ENCODE measurements at places on chromosomes 11 and 22.

- DNase-seq: peak; percentile 52
Measured at GRCh38 chr11:83044958-83045712, 26.6 kb downstream of the RAB30 start.

DNA sequence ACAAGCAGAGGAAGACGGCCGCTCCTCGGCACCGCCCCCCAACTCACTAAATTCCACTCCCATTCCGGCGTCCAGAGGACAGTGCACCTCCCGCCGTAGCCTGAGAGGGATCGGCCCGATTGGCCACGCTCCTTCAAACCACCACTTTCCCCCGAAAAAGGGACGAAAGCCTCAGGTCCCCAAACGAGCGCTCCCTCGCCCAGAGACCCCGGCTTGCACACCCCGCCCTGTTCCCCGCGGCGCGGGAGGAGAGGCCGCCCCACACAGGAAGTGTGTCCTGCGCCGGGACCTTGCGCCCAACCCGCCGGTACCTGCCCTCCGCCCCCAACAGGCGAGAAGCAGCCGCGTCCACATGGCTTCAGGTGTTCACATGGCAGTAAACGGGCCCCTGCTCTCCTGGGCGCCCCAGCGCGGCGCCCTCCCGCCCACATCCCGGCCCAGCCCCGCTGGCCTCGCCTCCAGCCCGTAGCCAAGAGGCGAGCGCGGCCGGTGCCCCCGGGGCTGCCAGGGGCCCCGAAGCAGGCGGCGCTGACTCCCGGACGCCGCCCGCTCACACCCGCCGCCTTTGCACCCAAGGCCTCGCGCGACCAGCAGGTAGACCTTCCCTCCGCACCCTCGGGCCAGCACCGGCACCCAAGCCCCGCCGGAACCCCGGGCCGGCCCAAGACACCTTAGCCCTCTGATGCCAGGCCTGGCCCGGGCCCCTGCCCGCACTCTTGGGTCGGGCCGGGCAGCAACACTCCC, 849 bp downstream of the TCF20 start:
- no peak for DNase-seq

- DNase-seq: peak; percentile 7
Measured at GRCh38 chr11:71372693-71373657, 75.2 kb downstream of the DHCR7 start.

GRCh38 chr22:23677701-23677995, 13.2 kb upstream of the RGL4 start:
- DNase-seq: no peak

GRCh38 chr11:64934682-64935358, 873 bp downstream of the GPHA2 start:
- no peak for DNase-seq

- DNase-seq: no peak
Measured at GRCh38 chr11:106087815-106088435, 10.5 kb downstream of the AASDHPPT start.

DNA sequence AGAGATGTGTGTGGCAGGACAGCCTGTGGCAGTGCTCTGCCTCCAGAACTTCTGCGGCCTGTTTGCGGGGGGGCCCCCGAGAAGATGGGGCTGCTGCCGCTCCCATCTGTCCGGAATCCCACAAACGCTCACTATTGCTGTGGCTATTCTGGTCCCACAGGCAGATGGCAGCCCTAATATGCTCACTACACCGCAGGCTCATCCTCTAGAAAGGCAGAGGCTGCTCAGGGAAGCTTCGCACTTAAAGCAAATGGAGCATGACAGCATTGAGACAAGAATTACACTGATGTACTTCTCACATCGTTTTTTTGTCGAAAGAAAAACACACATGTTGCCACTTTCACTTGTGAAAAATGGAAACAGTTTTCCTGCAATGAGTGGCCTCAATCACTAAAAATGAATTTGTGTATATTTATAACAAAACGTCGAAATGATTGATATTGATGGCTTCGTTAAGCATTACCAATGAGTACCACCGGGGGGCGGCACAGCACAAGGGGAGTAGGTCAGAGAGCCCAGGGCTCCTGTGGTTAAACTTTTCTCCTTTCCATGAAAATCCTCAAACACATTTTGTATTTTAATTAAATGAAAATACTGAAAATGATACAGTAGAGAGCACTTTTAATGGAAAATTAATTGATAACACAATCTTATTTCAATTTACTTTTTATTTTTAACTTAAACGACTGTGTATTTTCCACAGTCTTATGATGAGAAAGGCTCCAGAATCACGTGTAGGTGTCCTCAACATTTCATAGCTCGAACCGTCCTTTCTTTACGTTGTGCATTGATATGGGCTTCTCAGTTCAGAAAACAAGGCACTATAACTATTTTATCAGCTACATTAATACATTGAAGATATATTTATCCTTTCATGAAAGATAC, 69.1 kb downstream of the CTTN start:
- peak; percentile 20 for DNase-seq

DNA sequence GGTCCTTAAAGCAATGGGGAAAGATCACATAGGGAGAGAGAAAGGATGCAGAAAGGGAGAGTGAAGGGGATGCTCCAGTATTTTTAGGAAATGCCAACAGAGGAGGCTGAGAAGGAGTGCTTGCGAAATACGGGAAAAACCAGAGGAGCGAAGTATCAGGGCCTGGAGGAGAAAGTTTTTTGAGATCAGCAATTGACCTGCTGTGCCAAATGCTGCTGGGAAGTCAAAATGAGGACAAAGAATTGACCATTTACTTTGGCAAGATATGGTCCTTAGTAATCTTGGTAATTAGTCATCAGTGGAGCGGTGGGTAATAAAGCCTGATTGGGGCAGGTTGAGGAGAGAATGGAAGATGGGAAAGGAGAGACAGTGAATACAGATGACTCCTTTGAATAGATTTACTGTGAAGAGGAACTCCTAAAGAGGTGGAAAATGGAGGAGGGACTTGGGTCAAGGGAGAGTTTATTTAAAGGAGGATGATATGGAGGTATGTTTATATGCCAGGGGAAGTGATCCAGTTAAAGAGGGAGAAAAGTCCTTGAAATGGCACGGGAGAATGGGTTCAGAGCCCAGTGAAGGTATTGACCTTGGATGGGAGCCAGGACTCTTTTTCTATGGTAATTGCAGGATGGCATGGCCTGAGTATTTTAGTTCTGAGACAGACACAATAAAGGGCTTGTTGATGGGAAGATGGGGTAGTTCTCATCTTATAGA, 111.5 kb downstream of the PKNOX2 start:
- no peak for DNase-seq

GRCh38 chr11:116881143-116881542, 43.7 kb upstream of the APOA1 start:
- DNase-seq: no peak

DNA sequence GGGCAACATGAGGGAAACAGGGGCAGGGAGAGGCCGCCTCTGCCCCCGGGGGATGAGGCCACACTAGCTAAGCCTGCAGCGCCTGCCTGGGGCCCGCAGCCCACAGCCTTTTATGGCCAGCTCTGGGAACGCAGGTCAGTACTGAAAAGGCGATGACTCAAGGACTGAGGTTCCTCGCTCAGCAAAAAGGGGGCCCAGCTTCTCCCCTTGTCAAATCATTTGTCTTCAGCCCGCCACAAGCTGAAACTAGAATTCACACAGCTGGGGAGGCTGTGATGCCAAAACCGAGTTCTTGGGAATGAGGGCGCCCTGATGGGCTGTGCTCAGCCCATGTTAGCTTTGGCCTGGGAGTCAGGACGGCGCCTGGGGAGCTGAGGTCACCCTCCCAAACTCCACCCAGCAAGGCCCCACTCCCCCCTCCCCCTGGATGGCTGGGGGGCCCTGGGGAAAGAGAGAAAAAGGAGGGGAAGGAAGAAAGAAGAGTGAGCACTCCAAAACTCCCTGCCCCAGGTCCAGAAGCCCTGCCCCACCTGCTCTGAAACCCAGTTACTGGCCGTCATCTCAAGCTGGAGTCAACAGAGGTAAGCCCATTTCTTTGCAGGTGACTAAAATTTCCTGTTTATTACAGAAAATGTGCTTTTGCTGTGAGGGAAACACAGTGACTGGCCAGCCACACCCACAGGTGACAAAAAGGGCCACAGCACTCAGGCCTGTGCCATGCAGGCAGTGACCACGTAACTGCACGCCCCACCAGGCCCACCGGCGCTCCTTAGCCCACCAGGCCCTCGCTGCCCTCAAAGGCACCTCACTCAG, 13.7 kb downstream of the EHD1 start:
- DNase-seq: peak; percentile 77

DNA sequence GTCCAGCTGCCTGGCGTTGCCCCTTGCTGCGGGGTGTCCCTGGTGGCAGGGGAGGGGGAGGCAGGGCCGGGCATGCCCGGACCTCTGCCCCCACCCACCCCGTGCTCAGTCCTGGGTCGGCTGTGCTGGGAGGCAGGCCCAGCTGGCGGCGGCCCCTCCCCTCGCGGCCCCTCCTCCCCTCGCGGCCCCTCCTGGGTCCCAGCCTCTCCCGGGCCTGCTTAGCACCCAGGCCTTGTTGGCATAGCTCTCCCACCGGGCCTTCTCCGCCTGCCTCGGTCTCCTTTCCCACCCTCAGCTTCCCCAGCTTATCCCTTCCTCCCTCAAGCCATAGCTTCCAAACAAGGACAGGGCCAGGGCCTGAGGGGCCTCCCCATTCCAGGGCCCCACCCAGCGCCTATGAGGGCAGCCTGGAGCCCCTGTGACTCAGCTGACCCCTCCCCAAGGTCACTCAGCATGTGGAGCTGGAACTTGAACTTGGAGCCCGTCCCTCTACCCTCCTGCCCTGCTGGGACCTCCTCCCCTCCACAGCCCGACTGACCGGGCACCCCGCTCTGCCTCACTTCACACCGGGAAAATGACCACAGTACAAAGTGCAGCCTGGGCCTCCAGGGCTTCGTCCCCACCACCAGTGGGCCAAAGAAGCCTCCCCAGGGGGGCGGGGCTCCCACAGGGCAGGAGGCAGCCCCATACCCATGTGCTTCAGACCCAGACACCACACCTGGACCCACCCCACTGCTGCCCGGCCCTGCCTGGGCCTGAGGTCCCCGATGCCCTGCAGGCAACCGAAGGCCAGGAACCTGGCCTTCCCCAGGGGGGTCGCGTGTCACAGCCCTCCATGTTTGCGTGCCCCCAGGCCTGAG, 1.2 kb downstream of the EPS8L2 start:
- peak; percentile 50 for DNase-seq

- no peak for DNase-seq
Measured at GRCh38 chr22:42399315-42400271, 32.6 kb downstream of the NFAM1 start.

GRCh38 chr11:64331569-64332371, 8.2 kb upstream of the CCDC88B start:
- DNase-seq: peak; percentile 92

- DNase-seq: no peak
Measured at GRCh38 chr11:19237813-19238212, 2.9 kb downstream of the E2F8 start.

DNA sequence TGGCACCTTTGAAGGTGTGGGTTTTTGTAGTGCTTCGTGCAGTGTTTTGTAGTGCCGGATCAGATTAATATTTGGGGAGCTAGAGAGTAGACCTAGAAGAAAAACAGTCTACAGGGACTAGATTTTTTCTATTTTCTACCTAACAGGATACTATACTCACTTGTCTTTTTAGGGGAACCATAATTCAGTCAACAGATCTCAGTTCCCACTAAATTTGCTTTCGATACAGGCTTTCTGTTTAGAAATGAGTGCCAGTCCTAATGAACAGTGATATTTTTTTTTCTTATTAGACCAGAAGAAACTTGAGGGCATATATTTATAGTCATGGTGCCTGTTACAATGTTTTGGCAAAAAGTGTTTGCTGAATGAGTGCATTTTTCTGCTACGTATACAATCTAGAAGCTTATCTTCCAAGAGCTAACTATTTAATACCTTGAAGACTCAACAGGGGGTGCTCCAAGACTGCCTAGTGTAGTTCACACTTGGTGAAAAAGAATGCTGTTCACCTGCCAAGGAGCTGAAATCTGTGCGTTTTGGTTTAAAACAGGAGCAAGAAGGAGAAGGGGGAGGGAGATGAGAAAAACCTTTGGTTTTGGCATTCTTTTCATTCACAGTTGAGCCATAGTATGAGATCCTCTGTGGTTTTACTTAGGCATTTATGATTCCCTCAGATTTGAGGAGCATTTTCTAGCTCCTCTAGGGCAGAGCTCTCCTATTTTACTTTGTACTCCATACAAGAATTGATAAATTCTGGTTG, 44.9 kb upstream of the VSTM5 start:
- peak; percentile 49 for DNase-seq

- no peak for DNase-seq
Measured at GRCh38 chr11:84264066-84264465, 977.9 kb upstream of the CCDC90B start.

DNA sequence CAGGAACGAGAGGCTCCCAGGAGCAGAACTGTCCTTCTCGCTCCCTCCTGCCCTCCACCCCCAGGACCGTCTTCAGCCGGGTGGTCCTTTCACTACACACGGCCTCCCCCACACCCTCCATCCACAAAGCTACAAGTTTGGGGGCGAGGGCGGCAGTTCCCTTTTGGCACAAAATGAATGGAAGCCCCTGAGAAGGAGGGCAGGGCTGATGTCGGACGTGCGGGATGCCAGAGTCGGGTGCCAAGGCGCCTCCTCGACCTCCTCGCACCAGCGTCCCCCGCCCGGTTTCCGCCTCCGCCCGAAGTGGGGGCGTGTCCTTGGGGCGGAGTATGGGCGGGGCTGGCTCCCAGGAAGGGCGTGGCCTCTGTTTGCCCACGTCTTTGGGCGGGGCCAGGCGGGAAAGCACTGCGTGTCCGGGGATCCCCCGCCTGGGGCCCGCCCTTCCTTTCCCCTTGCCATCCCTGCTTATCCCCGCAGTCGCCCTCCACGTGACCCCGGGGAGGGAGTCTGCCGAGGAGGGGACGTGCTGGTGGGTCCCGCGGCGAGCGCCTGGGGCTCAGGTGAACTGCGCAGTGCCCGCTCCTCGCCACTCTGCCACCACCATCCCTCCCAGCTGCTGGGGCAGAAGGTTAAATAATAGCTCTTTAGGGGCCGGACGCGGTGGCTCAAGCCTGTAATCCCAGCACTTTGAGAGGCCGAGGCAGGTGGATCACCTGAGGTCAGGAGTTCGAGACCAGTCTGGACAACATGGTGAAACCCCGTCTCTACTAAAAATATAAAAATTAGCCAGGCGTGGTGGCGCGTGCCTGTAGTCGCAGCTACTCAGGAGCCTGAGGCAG, 937 bp upstream of the EFEMP2 start:
- DNase-seq: peak; percentile 84

GRCh38 chr11:66741153-66741552, 12.1 kb upstream of the SPTBN2 start:
- DNase-seq: no peak

DNA sequence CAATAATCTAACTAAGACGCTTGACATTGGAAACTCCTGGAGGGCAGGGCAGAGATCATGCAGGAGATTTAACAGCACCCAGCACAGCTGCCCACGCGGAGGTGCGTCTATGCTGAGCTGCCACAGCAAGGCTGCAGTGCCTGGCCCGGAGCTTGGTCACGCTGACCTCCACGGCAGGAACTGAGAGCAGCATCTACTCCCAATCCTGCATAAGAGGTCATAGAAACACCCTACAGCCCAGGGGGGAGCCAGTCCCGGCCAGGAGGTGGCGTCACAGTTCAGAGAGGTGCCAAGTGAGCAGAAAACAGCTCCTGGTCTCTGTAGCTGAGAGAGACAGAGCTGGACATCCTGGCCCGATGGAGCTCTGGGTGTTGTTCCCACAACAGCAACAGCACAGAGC, 121.1 kb upstream of the TMEM45B start:
- DNase-seq: no peak

Data from HS-27A (cell line).